Activated CD4-positive, alpha-beta memory T cell treated with anti-CD3 and anti-CD28 coated beads, Interleukin-2, amount 10 ng/mL, durations not matched to agents 7 days and 5 days (primary cell): ENCODE measurements at places on chromosomes 5 and 9. TPM values are rescaled to one million over a fixed set of nuclear protein-coding genes. Genes with fewer than 3 reads are reported as not detected.

The ARL14EPL gene
- not detected for total RNA-seq

The ZNF462 gene
- 0.70 TPM for total RNA-seq

The ORM2 gene
- not detected for total RNA-seq

The PTAR1 gene
- 51.8 TPM for total RNA-seq

The GPX3 gene
- not detected for total RNA-seq

The GFRA3 gene
- total RNA-seq, result not detected

The FRMD3 gene
- 0.23 TPM for total RNA-seq

The FBLL1 gene
- 0.20 TPM for total RNA-seq

The KIF4B gene
- not detected for total RNA-seq

The TAF11L5 gene
- total RNA-seq, result not detected

The PCDHGA10 gene
- total RNA-seq, result not detected

The PCA3 gene
- total RNA-seq, result not detected

The CDO1 gene
- total RNA-seq, result 0.50 TPM

The AQP7 gene
- 0.55 TPM for total RNA-seq

The ASPN gene
- total RNA-seq, result not detected

The SLC6A7 gene
- total RNA-seq, result not detected

The SLC6A18 gene
- total RNA-seq, result not detected

The PITX1 gene
- not detected for total RNA-seq

The TRIM7 gene
- total RNA-seq, result 1.9 TPM

The CTSV gene
- total RNA-seq, result 0.73 TPM

The PHYHD1 gene
- total RNA-seq, result 1.4 TPM

The CFAP77 gene
- total RNA-seq, result not detected

The IFNB1 gene
- total RNA-seq, result 0.68 TPM

The HMCN2 gene
- not detected for total RNA-seq

The RBM27 gene
- total RNA-seq, result 18.8 TPM

The GMCL2 gene
- not detected for total RNA-seq

The PCDHGB6 gene
- total RNA-seq, result not detected

The GABRA1 gene
- not detected for total RNA-seq

The IFNA2 gene
- not detected for total RNA-seq

The TAF1L gene
- 0.05 TPM for total RNA-seq

The SLC34A3 gene
- total RNA-seq, result not detected

The POU5F2 gene
- total RNA-seq, result 0.71 TPM

The ZNF300 gene
- 0.43 TPM for total RNA-seq

The TLX3 gene
- total RNA-seq, result not detected

The GBA2 gene
- total RNA-seq, result 45.8 TPM

The WNT8A gene
- not detected for total RNA-seq

The CTXN3 gene
- not detected for total RNA-seq

The PCDHA10 gene
- not detected for total RNA-seq

The DOK3 gene
- 2.4 TPM for total RNA-seq

The CARTPT gene
- total RNA-seq, result not detected

The FAM200C gene
- 0.95 TPM for total RNA-seq
